ENCODE measurements at places on chromosomes 16 and 17.

DNA sequence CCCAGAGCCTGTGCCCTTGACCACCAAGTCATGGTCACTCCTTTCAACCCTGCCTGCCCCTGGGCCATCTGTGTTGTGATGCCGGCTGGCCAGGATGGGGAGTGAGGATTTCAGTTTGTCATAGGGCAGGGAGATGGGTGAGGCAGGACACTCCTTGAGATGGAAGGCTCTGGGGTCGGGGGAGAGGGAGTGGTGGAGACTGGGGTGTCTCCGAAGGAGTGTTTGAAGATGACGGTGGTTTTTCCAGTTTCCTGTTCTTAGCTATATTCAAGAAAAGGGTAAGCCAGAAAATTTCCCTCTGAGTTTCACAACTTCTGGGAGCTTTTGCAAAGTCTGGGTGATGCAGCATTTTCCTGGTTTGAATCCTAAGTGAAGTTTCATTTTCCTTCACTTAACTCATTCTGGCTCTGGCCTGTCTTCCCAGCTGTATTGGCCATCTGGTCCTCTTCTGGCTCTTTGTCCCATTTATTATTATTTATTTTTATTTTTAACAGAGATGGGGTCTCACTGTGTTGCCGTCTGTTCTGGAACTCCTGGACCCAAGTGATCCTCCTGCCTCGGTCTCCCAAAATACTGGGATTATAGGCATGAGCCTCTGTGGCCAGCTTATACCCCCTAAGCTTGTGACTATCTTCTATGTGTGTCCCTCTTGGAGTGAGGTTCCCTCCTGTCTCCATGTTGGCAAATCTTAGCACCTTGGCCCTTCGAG is 27.7 kb downstream of the ABCC1 start:
- DNase-seq: no peak

GRCh38 chr16:50238868-50239301 is 27.5 kb upstream of the ADCY7 start:
- DNase-seq: no peak

- DNase-seq: no peak
Observed at GRCh38 chr16:85057212-85057889, 29.8 kb downstream of the KIAA0513 start.

DNA sequence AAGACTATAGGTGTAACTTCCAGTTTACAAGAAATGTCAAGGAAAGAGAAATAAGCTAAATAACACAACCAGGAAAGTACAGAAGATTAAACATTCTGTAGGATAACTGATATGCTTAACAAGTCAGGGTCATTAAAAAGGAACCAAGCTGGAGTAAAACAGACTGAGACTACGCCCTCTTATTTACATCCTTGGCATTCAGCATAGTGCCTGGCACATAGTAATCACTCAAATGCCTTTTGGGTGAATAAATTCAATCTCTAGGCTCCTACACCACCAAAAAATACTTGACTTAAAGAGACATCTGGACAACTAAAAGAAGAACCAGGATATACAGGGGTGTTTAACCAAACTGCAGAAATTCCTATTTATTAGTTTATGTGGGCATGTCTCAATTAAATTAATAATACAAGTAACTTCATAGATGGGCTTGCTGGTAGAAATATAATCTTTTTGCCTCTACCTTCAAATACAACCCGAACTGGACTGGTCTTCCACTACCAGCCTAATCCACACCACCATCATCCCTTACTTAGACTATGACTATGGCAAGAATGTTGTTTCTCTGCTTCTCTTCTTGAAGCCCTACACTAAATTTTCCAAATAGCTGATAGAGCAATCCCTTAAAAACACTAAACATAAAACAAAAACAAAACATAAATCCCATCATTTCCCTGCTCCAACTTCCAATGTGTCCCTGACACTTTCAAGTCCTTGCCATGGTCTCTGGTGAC is 47.7 kb upstream of the ULK2 start:
- no peak for DNase-seq

- peak; percentile 13 for DNase-seq
Observed at GRCh38 chr16:72530434-72530833, 358.5 kb upstream of the PMFBP1 start.

DNA sequence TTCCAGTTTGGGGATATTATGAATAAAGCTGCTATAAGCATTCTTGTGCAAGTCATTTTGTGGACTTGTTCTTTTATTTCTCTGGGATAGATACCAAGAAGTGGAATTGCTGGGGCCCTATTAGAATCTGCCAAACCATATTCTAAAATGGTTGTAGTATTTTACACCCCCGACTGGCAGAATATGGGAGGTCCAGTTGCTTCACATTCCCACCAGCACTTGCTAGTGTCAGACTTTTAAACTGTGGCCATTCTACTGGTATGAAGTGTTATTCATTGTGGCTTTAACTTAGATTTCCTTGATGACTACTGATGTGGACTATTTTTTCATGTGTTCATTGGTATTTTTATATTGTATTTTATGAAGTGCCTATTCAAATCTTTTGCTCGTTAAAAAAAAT is 18.1 kb upstream of the NUP93 start:
- DNase-seq: no peak

DNA sequence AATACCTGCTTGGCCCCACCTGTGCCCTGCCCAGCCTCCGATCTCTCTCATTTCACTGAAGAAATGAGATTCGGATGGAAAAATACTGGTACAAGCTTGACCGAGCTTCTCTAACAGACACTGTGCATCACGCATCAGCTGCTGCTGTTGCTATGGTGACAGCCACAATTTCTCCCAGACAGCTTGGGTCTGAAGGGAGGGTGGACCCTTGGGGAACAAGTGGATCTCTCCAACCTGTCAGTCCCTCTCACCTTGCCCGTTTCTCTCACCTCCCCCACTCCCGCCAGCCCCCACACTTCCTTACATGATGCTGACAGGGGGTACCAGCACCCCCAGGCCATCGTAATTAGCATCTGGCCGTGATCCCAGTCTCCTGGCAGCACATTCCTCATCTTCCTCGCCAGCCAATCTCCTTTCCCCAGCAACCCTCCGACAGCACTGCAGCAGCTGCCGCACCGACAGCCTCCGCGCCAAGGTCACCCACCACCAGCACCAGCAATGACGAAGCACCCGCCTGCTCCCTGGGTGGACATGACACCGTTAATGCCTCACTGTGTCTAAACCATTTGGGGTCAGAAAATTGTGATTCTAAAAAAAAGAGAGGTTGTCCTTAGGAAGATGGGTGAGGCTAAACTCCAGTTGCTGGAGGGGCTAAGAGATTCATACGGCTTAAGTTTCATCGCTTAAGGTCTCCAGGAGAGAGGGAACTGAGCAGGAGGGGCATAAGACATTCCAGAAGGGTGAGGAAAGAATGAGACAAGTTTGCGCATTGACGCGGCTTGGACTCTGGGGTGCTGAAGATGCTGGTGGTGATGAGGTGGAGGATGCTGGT is 58.6 kb upstream of the TNRC6A start:
- no peak for DNase-seq

- DNase-seq: no peak
Observed at GRCh38 chr17:9644910-9645751, at the start of gene USP43. USP43 (plus strand) TSS chr17:9645517; CDS start chr17:9645633, 116 bp downstream.

DNA sequence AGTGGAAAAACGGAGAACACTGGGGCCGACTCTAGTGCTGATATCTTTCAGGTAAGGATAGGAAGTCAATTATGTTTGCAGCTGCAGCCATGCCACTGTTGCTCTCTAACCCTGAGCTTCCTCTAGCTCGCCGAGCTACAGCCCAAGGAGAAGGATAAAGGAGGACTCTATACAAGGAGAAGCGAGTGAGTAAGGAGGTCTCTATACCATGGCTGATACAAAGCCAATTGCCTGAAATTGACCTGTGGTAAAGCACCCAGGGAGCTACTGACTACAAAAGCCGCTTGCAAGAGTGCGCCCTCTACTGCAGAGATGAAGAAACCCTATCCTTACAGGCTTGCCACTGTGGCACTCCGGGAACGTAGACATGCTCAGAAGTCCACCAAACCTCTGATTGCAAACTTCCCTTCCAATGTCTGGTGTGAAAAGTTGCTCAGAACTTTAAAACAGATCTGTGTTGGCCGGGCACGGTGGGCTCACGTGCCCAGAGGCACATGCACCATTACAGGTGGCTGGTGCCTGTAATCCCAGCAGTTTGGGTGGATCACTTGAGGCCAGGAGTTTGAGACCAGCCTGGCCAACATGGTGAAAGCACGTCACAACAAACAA is 10.8 kb upstream of the SLC46A1 start:
- peak; percentile 35 for DNase-seq

DNA sequence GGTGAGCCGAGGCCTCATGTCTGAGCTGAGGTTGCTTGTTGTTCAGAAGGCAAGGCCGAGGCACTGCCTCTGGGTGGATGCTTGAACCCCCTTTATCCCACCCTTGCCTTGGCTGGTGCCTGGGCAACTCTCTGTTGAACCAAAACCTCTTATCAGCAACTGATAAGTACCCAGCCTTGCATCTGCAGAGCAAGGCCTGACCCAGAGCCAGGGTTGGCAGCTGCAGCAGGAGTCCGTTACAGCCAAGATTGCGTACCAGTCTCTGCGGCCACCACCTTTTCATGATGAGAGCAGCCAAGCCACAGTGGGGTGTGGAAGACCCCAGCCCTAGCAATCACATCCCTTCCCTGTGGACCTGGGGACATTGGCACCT is 118.3 kb downstream of the RAB11FIP4 start:
- DNase-seq: no peak

DNA sequence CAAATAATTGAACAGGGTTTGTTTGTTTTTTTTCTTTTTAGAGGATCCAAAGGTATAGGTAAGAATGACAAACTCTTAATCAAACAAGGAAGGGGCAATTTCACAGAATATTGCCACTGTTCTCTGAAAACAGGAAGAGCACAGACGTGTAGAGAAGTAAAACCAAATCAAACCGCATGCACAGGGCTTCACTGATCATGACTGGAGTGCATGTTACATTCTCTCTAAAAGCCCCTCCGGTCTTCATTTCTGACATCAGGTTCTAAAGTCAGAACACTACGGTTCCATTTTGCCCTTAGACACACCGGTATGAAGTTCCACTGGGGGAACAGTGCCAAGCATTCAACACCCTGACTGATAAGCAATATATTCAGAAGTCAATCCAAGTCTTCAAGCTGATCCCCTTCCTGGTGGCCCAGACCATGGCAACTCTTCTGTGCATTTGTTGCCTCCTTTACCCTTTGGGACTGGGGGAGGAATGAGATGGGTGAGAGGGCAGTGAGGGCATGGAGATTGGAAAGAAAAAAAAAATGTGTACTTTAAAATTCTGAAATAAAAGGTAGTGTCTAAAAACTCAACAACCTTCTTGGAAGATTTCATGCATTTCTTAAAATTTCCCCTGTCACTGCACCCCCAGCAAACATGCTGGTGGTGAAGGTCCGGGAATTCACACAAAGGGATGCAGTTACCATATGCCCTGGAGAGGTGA is 1.4 kb downstream of the MMD start:
- DNase-seq: peak; percentile 52

- DNase-seq: no peak
Observed at GRCh38 chr16:66375451-66375850, 9.0 kb downstream of the CDH5 start.

DNA sequence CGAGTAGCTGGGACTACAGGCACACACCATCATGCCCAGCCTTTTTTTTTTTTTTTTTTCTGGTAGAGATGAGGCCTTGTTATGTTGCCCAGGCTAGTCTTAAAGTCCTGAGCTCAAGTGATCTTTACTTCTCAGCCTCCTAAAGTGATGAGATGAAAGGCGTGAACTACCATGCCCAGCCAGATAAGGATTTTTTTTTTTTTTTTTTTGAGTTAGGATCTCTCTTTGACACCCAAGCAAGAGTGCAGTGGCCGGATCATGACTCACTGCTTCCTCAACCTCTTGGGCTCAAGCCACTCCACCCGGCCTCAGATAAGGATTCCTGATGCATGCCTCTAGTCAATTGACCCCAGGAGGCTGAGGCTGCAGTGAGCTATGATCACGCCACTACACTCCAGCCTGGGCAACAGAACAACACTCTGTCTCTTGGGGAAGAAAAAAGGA is 11.2 kb upstream of the PLEKHG4 start:
- no peak for DNase-seq

DNA sequence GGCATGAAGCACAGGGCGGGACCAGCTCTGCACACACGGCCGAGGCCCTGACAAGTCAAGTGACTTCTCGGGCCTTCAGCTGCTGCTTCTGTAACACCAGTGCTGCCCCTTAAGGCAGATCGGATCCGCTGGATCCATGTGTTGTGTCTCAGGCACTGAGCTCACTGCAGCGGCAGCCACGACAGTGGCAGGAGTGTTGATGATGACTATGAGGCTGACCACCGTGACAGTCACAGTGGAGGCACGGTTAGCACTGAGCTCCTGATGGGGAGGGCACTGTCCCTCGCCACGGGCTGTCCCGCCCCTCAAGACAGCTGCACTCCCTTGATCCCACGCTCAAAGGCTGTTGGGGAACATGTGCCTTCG is 29.4 kb downstream of the PEMT start:
- DNase-seq: no peak

DNA sequence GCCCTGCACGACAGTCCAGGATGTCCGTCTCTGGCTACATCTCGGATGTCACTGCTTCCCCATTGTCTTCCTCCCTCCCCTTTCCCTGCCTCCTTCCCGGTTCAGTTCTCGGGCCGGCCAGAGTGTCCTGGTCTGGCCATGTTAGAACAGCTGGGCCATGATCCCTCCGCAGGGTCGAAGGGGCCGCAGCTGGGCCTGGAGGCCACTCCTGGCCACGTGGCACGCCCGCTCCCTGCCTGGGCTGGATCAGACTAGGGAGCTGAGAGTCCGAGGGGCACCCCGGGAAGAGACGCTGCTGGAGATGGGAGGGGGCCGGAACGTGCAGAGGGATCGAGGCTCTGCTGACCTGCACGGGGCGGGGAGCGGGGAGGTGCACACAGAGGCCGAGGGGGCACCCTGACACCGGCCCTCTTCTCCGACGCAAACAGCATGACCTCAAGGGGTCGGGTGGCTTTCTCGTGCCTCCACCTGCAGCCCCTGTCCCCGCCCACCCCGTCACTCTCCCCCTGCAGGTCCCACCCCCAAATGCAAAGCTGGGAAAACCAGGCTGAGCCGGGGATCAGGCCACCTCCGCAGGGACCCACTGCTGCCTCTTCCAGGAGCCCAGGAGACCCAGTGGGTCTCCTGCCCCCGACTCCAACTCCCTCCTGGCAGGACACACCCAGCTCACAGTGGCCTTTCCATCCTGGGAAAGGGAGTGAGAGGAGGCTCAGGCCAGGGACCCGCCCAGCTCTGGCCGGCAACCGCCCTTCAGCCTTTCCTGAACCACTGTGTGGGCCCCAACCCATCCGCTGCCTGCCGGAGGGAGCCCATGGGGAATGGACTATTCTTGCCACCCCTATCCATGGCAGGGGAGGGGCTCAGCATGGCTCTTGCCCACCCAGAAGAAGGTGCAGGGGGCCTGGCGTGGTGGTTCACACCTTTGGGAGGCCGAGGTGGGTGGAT is 38.5 kb downstream of the CTU2 start:
- DNase-seq: no peak

DNA sequence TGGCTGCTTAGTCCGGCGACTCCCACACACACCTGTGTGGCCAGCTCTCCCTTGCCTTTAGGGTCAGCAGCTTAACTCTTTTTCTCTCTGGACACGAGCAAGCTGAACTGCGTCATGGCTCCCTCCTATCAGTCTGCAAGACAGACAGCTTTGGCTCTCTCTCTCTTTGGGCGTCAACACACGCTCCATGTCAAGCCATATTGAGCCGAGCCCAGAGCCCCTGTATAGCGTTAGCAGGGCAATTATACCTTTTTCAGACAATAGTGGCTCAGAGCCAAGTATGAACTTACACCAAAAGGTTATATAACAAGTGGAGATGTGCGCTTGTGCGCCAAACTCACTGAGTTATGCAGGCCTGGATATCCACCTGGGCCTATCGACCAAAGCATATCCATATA is 34.8 kb upstream of the APPBP2 start:
- no peak for DNase-seq

Measured in GM12864 (cell line).